ENCODE measurements at places on chromosomes 6 and 20. TPM values are rescaled to one million over a fixed set of nuclear protein-coding genes. Genes with fewer than 3 reads are reported as not detected.

Gene NFATC2
- total RNA-seq = 63.6 TPM

Gene SERPINB1
- 67.0 TPM for total RNA-seq

Gene BEND6
- total RNA-seq = not detected

Gene TCP11
- not detected for total RNA-seq

Gene MRAP2
- total RNA-seq = not detected

Gene CTAGE9
- total RNA-seq = not detected

Gene PGC
- not detected for total RNA-seq

Gene PSORS1C1
- not detected for total RNA-seq

Gene DEF6
- 209 TPM for total RNA-seq

Gene MCCD1
- not detected for total RNA-seq

Gene SYCP2L
- total RNA-seq = 0.36 TPM

Gene CHMP4B
- 77.4 TPM for total RNA-seq

Gene NINL
- 5.2 TPM for total RNA-seq

Gene BLOC1S5
- total RNA-seq = 19.1 TPM

Gene FAM8A1
- 7.5 TPM for total RNA-seq

Gene CD109
- 18.6 TPM for total RNA-seq

Gene PDSS2
- total RNA-seq = 13.1 TPM

Gene LINC00237
- total RNA-seq = not detected

Gene SIRPG
- 68.0 TPM for total RNA-seq

Gene FLRT3
- not detected for total RNA-seq

Gene POPDC3
- total RNA-seq = not detected

Gene FAM83B
- total RNA-seq = not detected

Gene PAX1
- not detected for total RNA-seq

Gene ZNF343
- total RNA-seq = 14.4 TPM

Gene STX11
- 14.5 TPM for total RNA-seq

Data from T-helper 2 cell treated with Interferon-gamma antibody and Interleukin-4, amounts not matched to agents 100 ng/mL and 5 ng/mL, for 36 hours (primary cell).